CD4-positive, alpha-beta T cell treated with Interleukin-2 at 100 ng/mL for 4 hours (primary cell): ENCODE measurements at places on chromosomes 7 and 10.

- DNase-seq, result no peak
These were observed 60.9 kb downstream of the MYOF start for GRCh38 chr10:93420944-93421825.

- DNase-seq, result no peak
These were observed 422.8 kb downstream of the GLRX3 start for GRCh38 chr10:130558746-130559546.

- DNase-seq, result peak; percentile 54
These were observed 19.4 kb downstream of the ZMIZ2 start for GRCh38 chr7:44767912-44768627.

DNA sequence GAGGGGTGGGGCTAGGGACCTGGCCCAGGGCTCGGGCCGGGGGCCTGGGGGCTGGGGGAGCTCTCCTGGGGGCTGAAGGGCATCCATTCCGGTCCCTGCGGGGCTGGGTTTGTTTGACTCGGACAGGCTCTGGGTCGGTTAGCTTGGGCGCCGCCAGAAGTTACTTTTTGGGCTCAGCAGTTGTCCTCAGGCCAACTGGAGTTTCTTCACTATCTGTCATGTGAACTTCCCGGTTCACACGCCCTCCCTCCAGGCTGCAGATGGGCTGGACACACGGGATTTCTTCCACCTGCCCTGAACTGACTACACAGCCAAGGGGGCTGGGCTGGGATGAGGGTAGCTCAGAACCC lies 3.8 kb downstream of the SLC4A2 start:
- DNase-seq, result no peak

GRCh38 chr10:79445977-79446757 lies 743 bp upstream of the ZCCHC24 start:
- no peak for DNase-seq

GRCh38 chr7:39386718-39387117 lies 179.5 kb upstream of the YAE1 start:
- no peak for DNase-seq

GRCh38 chr10:113631684-113632367 lies 32.0 kb downstream of the NRAP start:
- DNase-seq, result no peak

- no peak for DNase-seq
These were observed 49.5 kb upstream of the CALD1 start for GRCh38 chr7:134729895-134730294.

DNA sequence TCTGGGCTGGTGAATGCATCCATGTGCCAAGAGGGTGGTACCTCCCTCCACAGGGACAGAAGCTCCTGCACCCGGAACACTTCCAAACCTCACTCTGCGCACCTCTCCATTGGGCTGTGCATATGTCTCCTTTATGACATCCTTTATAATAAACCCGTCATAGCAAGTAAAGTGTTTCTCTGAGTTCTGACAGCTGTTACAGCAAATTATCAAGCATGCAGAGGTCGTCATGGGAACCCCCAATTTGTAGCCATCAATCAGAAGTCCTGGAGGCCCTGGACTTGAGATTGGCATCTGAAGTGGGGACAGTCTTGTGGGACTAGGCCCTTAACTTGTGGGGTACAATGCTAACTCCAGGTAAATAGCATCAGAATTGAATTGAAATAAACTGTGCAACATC lies 29.4 kb upstream of the PARD3 start:
- DNase-seq, result no peak

GRCh38 chr10:4501306-4501705 lies 324.7 kb upstream of the AKR1E2 start:
- DNase-seq, result no peak

DNA sequence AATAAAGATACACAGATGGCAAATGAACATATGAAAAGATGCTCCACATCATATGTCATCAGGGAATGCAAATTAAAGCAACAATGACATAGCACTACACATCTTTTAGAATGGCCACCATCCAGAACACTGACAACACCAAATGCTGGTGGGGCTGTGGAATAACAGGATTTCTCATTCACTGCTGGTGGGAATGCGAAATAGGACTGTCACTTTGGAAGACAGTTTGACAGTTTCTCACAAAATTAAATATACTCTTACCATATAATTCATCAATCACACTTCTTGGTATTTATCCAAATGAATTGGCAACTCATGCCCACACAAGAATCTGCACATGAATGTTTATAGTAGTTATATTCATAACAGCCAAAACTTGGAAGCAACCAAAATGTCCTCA lies 68.2 kb downstream of the NPSR1 start:
- no peak for DNase-seq

GRCh38 chr7:105439174-105439893 lies 50.6 kb upstream of the SRPK2 start:
- no peak for DNase-seq

DNA sequence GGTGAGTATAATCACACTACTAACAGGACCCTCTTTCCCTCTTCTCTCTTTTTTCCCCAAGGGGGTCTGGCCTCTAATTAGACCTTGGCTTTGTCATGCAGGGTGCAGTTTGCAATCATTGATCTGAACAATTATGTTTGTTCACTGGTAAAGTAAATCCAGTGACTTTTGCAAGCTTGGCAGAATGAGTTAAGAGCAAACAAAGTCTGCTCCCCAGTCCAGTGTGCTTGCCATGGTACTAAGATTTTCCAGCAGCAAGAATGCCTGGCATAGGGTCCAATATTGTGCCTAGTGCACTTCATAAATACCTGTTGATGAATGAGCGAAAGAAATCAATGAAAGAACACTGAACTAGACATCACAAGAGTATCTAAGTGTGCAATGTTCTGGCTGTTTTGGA lies 43.9 kb downstream of the PLXDC2 start:
- no peak for DNase-seq

GRCh38 chr7:30660331-30661255 lies 21.7 kb downstream of the CRHR2 start:
- no peak for DNase-seq

GRCh38 chr10:31242902-31243301 lies 76.1 kb upstream of the ZEB1 start:
- DNase-seq, result peak; percentile 7

DNA sequence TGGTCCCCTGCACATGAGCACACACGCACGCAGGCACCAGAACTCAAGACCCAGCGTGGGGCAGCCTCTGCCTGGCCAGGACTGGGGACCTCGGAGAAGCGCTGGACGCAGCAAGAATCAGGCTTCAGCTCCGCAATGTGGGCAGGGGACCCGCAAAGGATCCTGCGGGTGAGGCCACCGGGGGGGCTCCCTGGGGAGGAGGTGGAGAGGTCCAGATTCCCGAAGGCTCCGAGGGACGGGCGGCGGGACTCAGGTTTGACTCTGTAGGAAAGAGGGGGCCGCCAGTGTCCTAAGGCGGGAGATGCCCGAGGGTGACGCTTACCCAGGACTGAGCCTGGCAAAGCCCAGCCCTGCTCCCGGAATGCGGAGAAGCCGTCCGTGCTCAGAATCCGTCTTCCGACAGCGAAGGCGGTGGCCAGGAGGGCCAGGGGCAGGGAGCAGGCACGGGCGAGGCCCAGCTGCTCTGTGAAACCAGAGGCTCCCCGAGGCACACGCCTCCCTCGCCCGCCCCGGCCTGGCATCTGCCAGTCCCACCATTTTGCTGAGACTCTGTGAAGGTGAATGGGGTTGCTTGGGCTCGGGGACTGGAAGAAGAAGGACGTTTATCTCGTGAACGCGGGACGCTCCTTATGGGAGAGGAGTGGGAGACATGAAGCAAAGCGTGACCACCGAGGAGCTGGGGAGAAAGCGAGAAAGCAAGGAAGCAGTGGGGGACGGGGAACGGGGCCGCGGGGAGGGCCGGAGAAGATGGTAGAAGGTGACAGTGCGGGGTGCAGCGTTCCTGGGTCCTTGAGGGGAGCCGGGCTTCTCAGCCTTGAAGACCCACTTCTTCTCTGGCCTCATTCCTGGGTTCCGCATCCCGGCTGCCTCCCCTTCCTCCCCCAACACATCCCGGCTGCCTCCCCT lies 489.2 kb downstream of the PTPRN2 start:
- DNase-seq, result no peak

DNA sequence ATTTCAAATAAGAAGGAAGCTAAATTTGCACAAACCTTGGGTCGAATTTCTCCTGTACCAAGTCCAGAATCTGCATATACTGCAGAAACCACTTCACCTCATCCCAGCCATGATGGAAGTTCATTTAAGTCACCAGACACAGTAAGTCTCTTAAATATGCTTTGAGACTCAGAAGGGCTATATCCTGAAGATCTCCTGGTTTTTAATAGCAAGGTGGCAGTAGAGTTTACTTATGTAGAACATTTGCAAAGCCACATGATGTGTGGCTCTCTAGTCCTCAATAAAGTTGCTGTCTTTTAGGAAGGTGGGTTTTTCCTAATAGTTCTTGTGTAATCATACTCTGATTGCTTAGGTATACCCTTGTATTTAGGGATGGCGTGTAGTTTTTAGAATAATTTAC lies 8.7 kb downstream of the DBF4 start:
- DNase-seq, result no peak

DNA sequence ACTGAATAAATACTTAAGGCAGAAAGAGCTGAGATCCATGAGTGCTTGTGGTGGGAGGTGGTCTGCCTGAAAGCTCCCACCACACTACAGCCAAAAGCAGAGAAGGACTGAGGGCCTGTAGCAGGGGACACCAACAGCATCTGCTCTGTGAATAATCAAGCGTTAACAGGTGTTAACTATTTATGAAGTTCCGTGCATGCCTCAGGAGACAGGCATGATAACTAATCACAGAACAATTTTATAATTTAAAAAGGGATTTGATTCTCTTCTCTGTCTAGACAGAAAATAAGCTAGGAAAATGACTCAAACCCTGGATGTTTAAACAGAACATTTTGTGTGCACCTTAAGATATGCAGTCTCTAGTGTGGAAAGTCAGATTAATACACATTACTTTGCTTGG lies 61.5 kb upstream of the GHITM start:
- no peak for DNase-seq

- peak; percentile 71 for DNase-seq
These were observed 20.3 kb upstream of the GIMAP2 start for GRCh38 chr7:150665089-150665748.

DNA sequence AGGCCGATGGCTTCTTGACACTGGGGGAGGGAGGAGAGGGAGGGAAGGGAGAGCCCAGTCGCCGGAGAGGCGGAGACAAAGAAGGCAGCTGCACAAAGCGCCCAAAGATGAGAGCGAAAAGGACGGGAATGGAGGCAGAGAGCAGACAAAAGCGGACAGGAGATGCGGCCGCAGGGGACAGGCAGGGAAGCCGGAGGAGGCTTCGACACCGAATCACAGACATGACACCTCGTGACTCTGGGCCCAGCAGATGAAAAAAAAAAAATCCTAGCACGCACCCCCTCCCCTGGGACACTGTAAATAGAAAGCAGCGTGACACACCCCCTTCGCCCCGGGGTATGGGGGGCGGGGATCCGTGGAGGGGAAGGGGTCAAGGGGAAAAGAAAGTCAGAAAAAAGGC lies 976 bp downstream of the NAT16 start:
- DNase-seq, result no peak

DNA sequence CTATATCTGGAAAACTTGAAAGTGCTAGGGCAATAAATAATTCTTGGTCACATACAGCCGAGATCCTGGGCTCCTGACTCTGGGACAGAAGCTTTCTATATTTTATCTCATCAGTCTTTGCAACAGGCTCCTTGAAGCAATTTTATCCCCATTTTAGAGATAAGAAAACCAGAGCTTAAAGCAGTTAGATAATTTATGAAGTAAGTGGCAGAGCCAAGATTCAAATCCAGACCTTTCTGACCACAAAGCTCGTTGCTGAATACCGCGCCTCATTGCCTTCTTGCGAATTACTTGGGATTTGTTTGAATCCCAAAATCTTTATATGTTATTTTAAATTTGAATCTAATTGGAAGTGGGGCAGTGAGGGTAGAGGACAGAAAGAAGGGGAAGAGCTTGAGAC lies 106.0 kb downstream of the TCF7L2 start:
- DNase-seq, result no peak

- no peak for DNase-seq
These were observed 2.2 kb upstream of the LMBR1 start for GRCh38 chr7:156895024-156895780.
